ENCODE measurements at places on chromosomes 4 and X.

GRCh38 chr4:6806924-6807626 lies 24.5 kb downstream of the KIAA0232 start:
- no peak for DNase-seq

DNA sequence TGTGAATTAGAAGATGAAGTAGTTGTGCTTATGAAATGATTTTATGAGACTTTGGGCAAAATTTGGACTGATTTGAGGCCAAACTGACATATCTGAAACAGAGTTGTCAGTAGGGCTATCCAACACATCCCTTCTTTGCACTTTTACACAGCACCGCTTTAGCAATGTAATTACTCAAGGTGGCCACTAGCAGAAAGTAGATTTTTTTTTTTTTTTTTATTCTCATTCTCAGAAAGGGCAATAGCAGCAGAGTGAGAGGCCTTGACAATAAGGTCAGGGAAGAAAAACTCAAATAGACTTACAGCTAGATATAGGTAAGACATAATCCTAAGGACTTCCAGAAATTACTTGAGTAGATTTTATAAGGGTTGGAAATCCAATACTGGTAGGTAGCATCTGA lies 414.3 kb downstream of the NAP1L3 start:
- no peak for DNase-seq

GRCh38 chr4:65617416-65617815 lies 52.9 kb downstream of the EPHA5 start:
- no peak for DNase-seq

DNA sequence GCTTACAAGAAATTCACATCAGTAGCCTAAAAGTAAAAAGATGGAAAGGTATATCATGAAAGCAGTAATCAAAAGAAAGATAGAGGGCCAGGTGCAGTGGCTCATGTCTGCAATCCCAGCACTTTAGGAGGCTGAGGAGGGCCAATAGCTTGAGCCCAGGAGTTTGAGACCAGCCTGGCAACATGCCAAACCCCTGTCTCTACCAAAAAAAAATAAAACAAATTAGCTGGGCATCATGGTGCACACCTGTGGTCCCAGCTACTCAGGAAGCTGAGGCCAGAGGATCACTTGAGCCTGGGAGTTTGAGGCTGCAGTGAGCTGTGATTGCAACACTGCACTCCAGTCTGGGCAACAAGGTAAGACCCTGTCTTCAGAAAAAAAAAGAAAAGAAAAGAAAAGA lies 55.5 kb downstream of the GSPT2 start:
- no peak for DNase-seq

GRCh38 chrX:81355436-81355835 lies 153.5 kb downstream of the SH3BGRL start:
- no peak for DNase-seq

- DNase-seq = no peak
Measured at GRCh38 chr4:186684889-186685309, 38.8 kb downstream of the FAT1 start.

- no peak for DNase-seq
Measured at GRCh38 chr4:148790246-148790645, 348.0 kb upstream of the NR3C2 start.

DNA sequence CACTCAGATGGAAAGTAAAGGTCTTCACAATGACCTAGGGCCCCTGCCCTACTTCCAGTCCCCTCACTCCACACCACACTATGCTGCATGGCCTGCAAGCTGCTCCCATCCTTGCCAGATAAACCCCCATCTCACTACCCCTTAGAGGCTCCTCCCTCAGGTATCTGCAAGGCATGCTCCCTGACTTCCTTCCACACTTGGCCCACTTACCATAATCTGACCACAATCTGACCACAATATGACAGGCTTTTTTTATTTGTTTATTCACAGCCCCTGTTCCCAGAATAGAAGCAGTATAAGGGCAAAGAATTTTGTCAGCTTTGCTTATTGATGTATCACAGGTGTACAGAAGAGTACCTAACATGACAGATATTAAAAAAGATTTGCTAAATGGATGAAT lies 124.7 kb downstream of the CAMK2D start:
- DNase-seq = no peak

DNA sequence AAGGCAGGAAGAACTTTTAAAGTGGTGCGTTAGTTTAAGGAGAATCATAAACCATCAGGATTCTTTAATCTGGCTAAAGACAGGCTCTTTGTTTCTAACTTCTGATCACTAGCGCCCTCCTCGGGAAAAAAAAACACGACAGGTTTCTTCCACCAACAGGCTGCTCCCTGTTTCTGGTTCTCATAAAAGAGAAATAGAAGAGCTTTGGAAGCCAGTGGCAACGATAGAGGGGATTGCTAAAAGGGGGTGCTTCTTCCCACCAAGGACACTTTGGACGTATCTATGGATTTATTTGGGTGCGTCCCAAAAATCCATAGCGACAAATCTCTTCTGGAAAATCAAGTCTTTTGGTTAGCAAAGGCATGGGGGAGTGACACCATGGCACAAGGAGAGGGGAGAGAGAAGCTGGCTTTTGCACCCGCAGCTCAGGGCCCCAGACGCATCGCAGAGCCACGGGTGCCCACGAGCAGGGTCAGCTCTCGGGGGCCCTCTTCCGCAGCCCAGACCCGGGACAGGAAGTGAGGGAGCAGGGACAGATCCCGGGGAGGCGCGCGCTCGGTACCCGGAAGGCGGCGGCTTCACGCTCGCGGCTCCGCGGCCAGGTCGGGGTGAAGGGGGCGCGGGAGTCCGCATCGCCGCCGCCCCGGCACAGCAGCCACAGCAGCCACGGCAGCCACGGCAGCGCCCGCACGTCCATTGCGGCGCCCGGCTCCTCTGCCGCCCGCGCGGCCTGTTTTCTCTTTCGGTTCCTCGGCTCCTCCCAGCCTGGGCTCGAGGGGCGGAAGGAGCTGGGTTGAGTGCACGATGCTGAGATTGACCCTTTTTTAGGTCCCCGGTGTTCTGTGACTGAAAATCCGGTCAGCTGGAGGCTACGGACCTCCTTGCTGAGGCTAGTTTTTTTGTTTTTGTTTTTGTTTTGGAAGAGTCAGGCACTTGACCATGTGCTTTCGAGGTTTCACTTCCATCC lies at the start of gene CTSO:
CTSO (minus strand) TSS at position 716 of the 967 bp plus-strand sequence; CDS start at position 697, 19 bp downstream.
- no peak for DNase-seq

DNA sequence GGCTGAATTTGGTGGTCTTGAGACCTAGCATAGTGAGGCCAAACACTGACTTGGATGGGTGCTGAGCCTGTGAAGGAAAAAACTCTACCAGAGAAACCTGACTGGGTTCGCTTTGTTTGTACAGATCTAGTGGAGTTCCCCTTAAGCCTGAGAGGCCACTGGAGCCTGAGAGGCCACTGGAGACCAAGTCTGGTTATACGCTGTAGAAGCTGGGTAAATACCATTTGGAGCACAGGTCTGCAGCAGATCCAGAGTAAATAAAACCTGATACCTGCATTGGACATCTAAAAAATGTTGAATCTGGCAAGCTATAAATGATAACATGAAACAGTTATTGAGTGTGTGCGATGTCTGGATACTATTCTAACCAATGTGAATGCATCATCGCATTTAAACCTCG lies 104.3 kb upstream of the IGSF1 start:
- no peak for DNase-seq

GRCh38 chr4:163808011-163808410 lies 313.5 kb downstream of the TMA16 start:
- DNase-seq = no peak

GRCh38 chr4:148420397-148420796 lies 21.8 kb downstream of the NR3C2 start:
- no peak for DNase-seq

DNA sequence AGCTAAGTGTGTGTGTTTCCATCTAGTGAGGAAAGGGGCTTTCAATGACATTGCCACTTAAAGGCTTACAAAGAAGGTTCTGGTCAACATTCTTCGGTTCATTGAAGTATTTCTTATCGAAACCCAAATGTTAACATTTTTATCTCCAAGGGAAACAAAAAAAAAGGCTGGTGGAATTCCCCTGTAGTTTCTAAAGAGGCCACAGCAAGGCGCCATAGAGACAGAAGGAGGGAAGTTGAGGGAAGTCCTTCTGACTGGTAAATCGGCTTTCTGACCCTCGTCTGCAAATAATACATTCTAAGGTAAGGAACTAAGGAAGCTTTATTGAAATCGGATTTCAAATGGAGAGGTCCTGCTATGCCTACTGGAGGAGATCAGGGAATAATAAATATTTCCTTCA lies 1.7 kb upstream of the ZFP42 start:
- no peak for DNase-seq

DNA sequence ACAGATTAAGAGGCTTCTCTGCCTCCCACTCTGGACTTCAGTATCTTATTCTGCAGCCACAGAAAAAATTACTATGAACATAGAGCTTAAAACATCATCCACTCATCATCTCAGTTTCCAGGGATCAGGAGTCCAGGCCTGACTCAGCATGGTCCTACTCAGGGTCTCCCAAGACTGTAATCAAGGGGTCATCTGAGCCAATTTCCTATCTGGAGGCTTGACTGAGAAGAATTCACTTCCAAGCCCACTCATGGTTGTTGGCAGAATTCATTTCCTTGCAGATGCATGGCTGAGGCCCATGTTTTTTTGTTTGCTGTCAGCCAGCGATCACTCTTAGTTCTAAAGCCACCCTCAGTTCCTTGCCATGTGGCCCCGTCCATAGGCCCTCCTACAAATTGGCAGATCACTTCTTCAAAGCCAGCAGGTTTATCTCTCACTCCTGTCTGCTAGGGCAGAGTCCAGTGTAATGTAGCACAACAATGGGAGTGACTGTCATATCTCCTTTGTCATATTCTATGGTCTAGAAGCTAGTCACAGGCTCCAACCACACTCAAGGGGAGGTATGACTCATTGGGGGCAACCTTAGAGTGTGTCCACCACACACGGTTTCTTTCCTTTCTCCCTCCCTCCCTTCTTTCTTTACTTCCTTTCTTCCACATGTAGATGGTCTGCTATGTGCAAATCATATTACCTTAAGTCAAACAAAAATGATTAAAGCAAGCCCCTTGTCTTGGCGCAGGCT lies 251.6 kb downstream of the QDPR start:
- DNase-seq = no peak

DNA sequence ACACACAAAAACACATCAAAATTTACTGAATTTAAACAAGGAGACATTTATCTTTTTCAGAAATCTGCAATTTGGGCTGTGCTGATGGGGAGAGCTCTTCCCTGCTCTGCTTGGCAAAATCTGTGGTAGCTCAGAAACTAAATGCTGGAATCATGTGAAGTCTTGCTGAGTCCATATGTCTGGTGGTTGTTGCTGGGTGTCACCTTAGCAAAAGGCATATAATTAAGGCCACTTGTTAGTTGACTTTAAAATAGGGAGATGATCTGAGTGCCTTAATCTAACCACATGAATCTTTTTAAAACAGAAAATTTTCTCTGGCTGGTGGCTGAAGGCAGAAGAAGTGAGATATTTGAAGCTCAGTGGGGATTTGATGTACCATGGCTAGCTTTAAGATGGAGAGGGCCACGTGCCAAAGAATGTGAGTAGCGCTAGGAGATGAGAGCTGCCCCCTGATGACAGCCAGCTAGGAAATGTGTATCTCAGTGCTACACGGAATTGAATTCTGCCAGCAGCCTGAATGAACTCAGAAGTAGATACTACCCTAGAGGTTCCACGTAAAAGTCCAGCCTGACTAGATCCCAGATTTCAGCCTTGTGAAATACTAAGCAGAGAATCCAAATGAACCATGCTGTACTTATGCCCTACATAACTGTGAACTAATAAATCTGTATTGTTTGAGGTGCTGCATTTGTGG lies 7.6 kb upstream of the GUF1 start:
- DNase-seq = no peak

GRCh38 chrX:65745427-65745826 lies 78.0 kb downstream of the MSN start:
- DNase-seq = no peak

DNA sequence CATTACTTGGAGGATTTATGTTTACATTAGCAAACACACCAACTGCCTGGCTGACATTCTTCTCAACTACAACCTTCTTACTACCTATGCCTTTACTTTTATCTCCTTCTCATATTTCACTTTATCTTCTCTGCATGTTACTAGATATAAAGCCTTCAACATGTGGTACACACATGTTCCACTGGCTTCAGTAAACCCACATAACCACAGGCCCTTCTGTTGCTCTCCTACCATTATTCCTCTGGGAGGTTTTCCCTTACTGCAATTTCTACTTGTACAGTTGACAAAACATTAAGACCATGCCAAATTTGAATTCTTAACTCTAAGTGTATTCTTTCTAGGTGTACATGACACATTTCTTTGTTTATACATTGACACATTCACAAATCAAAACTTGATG lies 133.1 kb downstream of the ARAP2 start:
- DNase-seq = no peak

GRCh38 chrX:46330981-46331380 lies 214.2 kb downstream of the ZNF674 start:
- no peak for DNase-seq

DNA sequence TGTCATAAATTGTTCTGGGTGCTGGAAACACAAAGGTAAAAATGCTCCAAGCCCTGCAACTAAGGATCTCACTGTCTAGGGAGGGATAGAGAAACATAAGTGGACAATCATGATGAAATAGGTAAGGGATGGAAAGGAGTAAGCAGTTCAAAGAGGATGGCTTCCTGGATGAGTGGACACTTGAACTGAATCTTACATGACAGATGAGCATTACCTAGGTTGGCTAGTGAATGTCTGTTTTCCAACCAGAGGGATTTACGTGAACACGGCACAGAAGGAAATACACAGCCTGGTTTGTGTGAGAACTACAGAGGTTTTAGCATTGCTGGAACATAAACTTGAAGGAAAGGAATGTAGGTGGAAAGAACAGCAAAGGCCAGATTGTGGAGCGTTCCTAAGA lies 150.2 kb upstream of the GALNT7 start:
- no peak for DNase-seq

DNA sequence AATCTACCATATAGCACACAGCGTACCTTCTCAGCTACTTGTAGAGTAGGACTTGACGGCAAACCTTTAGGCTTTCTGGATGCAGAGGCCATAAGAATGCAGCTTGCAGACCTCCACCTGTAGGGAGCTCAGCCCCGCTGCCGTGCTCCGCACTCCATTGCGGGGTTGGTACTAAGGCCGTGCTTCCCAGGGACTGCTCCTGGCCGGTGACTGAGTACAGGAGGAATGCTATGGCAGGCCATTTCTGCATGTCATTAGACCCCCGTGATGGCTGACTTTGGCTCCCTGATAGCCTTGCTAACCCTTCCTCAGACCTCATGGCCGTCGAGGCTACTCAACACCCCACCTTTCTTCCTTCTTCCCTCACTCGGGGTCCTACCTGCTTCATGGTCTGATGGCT lies 26.4 kb downstream of the TIGD2 start:
- no peak for DNase-seq

GRCh38 chrX:133175605-133176004 lies 42.5 kb downstream of the TFDP3 start:
- no peak for DNase-seq

GRCh38 chrX:44874420-44875184 lies 1.6 kb downstream of the KDM6A start:
- no peak for DNase-seq

DNA sequence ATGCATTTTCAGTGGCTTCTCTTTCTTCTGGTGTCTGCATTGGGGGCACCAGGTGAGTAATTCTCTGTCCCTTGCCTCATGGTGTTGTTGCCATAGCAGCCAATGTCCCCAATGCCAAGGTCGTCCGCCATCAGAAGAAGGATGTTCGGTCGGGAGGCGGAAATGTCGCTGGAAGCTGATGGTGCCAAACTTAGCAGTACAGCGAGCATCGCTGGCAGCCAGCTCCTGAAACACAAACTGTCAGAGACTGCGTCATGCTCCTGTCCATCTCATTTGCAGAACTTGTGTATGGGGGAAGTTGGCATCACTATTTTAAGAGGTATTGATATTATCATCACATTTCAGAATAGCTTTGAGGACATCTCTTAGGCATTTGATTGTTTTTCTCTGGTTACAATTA lies 29.1 kb upstream of the ARSD start:
- DNase-seq = no peak

Measured in vagina (tissue), 2 donors.